ENCODE measurements at places on chromosomes 6 and 20. TPM values are rescaled to one million over a fixed set of nuclear protein-coding genes. Genes with fewer than 3 reads are reported as not detected.

Gene SYTL3
- 7.7 TPM for total RNA-seq

Gene GJA1
- 339 TPM for total RNA-seq

Gene IL20RA
- total RNA-seq, result 1.7 TPM

Gene LAMA4
- 459 TPM for total RNA-seq

Gene TSPO2
- not detected for total RNA-seq

Gene SPATS1
- total RNA-seq, result not detected

Gene EYS
- total RNA-seq, result 0.19 TPM

Gene DEFB124
- not detected for total RNA-seq

- no peak for DNase-seq
Observed at GRCh38 chr20:23653400-23653938, 15.7 kb upstream of the CST3 start.

GRCh38 chr20:46330831-46331371 lies 22.6 kb upstream of the CDH22 start:
- no peak for DNase-seq

DNA sequence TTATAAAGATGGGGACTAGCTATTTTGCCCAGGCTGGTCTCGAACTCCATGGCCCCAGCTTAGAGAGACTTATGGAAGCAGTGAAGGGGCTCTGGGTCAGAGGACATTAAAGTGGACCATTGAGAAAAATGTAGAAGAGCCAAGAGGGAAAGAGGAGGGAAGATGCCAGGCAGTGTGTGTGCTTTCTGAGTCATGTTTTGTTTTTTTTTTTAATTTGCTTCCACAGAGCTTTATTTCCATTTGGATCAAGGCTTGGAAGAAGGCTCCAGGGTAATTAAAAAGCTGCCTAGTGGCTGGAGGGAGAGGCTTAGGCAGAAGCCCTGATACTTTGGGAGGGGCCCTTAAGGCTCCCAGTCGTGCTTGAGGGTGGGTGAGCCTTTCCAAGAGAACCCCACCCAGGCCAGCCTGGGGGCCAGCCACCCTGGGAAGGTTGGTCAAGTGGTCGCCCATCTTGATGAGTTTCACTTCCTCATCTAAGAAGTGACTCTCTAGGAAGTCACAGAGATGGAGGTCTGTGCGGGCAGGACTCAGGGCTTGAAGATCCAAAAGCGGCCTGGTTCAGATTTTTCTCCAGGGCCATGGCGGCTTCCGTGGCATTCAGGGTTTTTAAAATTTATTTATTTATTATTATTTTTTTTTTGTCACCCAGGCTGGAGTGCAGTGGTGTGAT lies 3.0 kb upstream of the ZNF335 start:
- DNase-seq, result no peak

- no peak for DNase-seq
Observed at GRCh38 chr6:15930207-15930606, 198.7 kb upstream of the MYLIP start.

GRCh38 chr20:58808271-58809046 lies 42.2 kb downstream of the GNAS-AS1 start:
- DNase-seq, result no peak

DNA sequence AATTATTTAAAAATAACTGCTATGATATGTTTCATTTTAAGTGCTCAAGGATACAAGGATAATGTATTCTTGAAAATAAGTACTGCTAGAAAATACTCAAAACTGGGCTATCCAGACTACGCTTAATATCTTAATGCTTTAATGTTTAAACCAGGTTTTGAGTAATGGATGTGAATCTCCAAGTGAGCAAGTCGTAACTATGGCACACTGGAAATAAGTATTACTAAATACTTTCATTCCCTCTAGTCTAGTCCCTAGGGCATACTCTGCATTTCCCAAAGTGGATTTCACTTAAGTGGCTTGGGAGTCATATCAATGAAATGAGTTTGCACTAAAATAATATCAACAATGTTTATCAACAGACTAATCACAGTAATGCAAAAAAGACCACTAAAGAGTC lies 48.1 kb downstream of the HMGCLL1 start:
- DNase-seq, result no peak

- no peak for DNase-seq
Observed at GRCh38 chr6:90581146-90581545, 5.7 kb downstream of the MAP3K7 start.

GRCh38 chr6:37861452-37861851 lies 41.9 kb downstream of the ZFAND3 start:
- DNase-seq, result no peak

DNA sequence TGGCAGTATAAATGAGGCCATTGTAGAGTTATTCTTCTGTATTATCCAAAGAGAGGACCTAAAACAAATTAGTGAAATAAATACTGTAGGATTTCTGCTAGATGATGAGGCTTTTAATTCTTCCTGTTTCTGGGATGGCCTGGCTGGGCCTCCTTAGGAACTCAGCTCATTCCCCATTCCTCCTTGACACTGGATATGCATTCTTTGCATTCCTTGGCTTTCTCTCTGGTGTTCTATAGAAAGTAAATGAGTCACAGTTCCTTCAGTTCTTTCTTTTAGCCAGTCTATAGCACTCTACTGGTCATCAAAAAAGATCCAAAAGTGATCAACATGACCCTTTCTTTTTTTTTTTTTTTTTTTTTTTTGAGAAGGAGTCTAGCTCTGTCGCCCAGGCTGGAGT lies 8.6 kb downstream of the OR10C1 start:
- no peak for DNase-seq

DNA sequence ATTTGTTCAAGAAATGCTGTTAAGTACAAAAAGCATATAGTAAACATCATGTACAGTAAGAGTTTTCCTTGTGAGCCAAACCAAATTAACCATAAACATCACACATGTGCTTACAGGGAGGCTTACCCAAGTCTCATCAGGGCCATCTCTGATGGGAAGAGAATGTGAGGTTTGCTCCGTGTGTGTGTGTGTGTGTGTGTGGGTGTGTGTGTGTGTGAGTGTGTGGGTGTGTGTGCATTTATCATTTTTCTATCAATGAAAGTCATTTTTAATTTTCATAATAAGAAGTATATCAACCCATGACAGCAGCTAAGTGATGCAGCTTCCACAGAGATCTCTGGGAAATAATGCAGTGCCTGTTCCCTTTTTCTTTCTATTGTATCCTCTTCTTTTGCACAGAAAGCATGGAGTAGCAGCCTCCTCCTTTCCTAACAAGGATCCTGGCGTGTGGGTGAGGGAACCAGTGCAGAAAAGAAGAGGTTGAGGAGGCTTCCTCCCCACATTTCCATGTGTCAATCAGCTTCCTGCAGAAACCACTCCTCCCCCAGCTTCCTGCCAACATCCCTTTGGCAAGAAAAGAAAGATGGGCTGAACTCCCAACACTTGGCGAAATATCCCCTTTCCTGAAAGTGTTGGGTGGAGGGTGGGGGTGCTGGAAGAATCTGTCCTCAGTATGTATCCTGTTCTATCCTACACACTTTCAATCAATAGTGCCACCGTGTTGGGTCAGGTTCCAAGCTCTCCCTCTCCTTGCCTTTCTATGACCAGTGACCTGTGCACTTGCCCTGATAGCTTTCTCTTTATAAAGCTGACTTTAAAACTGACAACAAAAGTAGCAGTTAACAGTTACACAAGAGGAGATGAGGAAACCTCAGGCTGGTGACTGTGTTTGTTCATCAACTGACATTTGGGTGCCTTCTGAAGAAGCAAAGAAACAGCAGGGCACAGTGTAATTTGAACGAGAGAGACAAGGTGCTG lies 251.8 kb upstream of the CITED2 start:
- DNase-seq, result no peak

- no peak for DNase-seq
Observed at GRCh38 chr6:167285077-167285770, 5.9 kb upstream of the UNC93A start.

DNA sequence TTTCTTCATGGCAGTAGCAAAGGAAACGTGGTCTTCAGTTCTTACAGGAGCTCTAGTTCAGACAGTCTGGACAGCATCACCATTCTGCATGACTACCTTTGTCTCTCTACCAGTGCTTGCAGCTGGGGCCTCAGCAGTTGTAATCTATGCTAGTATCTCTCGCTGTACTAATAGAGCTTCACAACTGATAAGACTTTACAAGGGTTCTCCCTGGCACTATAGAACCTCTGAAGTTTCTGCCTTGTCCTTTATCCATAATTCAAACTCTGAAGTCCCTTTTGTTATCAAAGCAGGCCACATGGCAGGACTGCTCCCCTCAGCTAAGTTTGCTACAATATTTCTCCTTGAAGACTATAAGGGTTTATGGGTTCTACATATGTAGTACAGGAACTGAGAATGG lies 842.1 kb upstream of the ADGRB3 start:
- DNase-seq, result no peak

DNA sequence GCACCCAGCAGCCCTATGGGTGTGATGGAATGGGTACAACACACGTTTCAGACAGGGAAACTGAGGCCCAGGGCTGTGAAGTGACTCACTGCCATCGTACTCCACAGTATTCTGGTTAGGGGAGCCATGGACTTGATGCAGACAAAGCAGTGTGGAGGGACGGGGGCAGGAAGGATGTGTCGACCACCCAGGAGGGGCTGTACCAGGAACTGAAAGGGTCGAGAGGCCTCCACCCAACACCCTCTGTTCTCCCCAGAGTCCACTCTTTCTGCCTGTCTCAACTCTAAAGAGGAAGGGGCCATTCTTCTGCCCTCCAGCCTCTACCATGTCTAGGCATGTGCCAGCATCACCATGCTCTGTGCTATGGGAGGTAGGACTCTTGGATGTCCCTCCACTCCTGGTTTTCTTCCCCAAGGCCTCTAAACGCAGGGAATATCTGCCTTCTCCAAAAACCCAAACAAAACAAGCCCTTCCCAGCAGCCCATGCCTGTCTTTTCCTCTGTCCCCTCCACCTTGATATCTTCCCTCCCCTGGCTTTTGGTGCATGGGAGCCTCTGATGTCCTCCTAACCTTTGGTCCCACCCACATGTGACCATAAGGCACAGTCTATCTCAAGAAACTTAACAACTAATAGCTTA lies 7.4 kb downstream of the SLC22A1 start:
- DNase-seq, result no peak

GRCh38 chr6:28000351-28001045 lies 43.5 kb downstream of the OR2B6 start:
- DNase-seq, result no peak

DNA sequence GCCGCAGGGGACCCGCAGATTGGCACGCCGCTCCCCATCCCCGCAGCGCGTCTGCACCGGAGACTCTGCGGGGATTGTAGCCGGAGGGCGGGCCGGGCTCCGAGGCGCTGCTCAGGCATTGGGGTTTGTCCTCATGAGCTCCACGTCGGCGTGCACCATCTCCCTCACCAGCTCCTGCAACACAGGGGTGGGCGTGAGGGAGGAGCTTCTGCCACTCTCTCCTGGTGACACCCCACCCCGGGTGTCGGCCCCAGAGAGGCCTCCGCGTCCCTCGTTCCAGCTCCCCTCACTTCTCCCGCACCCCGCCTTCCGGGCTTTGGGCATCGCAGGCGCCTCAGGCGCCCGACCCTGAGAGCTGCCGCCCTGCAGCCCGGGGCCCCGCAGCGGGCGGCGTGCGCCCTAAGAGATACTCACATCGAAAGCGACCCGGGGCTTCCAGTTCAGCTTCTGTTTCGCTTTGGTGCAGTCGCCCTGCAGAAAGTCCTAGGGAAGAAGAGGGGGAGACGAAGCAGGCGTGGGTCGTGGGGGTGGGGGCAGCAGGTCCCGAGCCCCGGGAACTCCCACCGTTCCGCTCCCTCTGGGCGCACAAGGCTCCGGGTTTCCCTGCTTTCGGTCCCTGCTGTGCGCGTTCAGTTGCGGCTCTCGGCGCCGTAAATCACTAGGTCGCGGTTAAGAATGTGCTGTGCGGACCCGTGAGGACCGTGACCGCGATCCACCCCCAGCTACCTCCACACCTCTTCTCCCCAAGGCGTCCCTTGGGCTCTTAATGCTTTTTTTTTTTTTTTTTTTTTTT lies 14.5 kb downstream of the FOXC1 start:
- DNase-seq, result no peak
